Right kidney (tissue), 9 donors: ENCODE measurements at places on chromosomes 2 and 18.

DNA sequence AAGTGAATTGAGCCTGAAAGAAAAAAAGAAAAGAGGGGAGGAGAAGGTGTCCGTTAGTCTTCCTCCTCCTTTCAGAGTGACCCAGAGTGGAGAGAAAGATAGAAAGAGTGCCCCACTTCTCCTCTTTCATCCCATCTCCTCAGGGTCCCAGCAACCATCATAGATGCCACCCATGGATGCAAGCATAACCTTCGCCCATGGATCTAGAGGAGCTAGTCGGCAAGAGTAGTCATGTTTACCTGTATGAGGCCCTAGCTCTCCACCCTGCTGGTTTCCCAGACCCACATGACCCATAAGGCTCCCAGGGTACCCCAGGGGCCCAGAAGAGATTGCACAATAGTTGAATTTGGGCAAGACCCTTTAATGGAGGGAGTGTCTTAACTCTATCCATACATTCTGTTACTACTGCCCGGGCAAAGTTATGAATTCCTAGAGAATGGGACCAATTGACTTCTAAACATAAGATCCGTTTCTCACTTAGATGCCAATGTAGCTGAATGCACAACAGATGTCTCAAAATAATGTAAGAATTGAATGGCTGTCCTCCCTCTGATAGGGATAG is 56.1 kb upstream of the CDCA7 start:
- no peak for DNase-seq

- no peak for DNase-seq
These were observed 68.6 kb downstream of the ASXL2 start for GRCh38 chr2:25809646-25810045.

GRCh38 chr2:178484245-178485041 is 4.2 kb downstream of the PLEKHA3 start:
- no peak for DNase-seq

GRCh38 chr2:151049746-151050145 is 211.9 kb downstream of the RBM43 start:
- no peak for DNase-seq

- DNase-seq: peak; percentile 37
These were observed 44.3 kb downstream of the L3MBTL4 start for GRCh38 chr18:6370410-6370809.

DNA sequence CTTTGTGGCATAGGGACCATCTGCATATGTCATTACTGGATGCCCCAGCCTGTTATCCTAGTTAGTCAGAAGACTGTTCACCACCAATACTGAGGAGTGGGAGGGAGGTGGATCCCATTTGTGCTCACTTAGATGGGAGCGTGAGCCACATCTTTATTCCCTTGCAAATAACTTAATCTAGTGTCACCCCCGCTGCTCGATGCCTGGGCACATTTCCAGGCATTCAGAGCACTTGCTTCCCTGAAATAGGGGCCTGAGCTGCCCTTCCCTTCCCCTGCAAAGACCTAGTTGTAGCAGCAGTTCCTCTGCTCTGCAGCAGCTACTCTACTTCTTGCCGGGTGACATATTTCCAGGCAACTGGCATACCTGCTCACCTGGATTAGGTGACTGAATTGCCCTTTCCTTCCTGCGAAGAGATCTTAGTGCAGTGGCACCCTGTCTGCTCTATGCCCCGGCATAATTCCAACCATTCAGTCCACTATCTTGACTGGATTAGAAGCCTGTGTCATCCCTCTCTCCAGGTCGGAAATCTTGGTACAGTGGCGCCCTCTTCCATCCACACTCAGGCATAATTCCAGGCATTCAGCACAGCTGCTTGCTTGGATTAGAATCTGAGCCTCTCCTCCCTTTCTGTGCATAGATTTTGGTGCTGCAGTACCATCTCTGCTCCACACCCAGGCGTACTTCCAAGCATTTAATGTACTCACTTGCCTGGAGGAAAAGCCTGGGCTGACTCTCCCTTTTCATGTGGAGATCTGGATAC is 1389.1 kb upstream of the TMEFF2 start:
- no peak for DNase-seq

DNA sequence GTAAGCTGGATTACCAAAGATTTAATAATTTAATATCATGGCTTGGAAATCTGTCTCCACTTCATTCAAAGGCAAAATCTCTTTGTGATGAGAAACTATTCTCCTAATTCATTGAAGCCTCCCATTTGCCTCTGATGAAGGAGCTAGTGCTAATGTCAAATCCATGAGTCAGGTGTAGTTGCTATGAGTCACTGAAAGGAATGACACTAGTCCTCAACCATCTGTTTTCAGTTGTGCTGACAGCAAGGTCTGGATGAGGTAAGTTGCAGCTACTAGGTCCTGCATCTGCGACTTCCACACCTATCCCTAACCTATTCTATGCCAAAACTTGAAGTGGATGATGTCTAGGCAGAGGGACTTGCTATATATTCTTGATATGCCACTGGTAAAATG is 324.0 kb upstream of the UBE2E3 start:
- no peak for DNase-seq

- DNase-seq: no peak
These were observed 685.2 kb downstream of the DCC start for GRCh38 chr18:53025247-53025646.

- DNase-seq: no peak
These were observed 9.2 kb downstream of the HTRA2 start for GRCh38 chr2:74538881-74539339.

DNA sequence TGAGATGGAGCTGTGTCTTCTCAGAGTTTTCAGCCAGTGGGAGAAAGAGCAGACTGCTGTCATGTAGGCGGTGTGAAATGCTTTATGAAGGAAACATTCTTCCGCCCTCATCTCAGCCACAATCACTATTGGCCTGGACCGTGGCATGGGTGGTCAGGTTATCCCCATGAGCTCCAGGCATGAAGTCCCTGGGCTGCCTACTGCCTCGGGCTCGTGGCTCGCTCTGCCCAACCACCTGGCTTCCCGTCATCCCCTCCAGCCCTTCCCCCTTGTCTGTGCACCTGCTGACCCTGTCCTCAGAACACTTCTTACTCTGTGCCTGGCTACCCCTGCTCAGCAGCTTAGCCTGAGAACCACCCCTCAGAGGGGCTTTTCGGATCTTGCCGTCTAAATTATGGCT is 15.5 kb downstream of the COLEC11 start:
- DNase-seq: no peak

GRCh38 chr2:123448801-123449200 is 576.3 kb upstream of the CNTNAP5 start:
- no peak for DNase-seq

- DNase-seq: no peak
These were observed 45.9 kb downstream of the PTRHD1 start for GRCh38 chr2:24747299-24747698.

GRCh38 chr18:59839246-59839645 is 60.5 kb upstream of the PMAIP1 start:
- peak; percentile 29 for DNase-seq

DNA sequence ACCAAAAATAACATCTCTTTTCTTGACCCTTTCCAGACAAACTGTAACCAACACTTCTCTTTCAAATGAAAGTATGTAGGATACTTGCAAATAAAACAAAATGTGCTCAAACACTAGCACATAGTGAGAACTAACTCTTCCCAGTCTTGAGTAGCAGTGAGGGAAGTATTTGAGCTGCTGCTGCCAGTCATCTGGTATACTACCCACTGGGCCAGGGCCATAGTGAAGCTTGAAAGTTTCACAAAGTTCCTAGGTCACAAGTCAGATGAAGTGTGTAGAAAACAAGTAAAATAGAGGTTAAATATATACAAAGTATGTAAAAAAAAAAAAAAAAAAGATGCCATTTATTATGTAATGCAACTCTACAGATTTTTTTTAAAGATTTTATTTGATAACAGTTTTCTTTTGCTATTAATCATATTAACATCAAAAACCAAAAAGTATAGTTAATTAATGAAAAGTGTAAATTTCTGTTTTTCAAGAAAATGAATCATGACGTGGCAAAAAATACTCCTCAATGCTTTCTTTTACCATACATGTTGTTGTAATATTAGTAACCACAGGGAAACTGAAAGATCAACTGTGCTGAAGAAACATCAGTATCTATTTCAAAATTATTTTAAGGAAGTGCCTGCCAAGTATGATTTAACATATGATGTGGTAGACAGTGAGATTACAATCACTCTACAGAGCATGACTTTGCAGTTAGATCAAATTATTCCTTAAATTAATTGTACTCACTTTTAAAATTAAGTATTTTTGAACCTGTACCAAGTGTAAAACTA is 21.6 kb upstream of the TRIB2 start:
- no peak for DNase-seq

GRCh38 chr2:38776531-38776930 is 1.5 kb upstream of the GEMIN6 start:
- no peak for DNase-seq

GRCh38 chr2:120583851-120584570 is 151.7 kb upstream of the GLI2 start:
- DNase-seq: no peak

- DNase-seq: no peak
These were observed 487.5 kb downstream of the DLGAP1 start for GRCh38 chr18:3967359-3968180.

DNA sequence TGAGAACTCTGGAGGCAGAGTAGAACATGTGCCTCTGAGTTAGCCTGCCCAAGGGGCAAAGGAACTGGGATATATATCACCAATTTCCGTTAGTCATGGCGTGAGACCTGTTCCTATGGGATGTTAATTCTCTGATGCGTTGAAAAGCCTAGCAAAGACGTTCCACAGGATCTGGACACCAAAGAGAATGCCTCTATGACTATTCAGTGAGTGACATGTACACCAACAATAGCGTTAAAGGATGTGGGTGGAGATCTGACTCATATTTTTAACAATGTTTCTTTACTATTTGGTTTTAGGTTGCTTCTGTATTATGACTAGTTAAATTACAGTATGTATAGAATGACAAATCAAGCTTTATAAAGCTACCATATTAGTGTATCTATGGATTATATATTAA is 320.9 kb upstream of the MC4R start:
- DNase-seq: no peak

- DNase-seq: no peak
These were observed 108.3 kb downstream of the MGAT5 start for GRCh38 chr2:134362152-134362668.

GRCh38 chr2:11795590-11795989 is 49.2 kb downstream of the LPIN1 start:
- DNase-seq: no peak

- DNase-seq: no peak
These were observed 208.0 kb downstream of the GBX2 start for GRCh38 chr2:235960011-235960715.

DNA sequence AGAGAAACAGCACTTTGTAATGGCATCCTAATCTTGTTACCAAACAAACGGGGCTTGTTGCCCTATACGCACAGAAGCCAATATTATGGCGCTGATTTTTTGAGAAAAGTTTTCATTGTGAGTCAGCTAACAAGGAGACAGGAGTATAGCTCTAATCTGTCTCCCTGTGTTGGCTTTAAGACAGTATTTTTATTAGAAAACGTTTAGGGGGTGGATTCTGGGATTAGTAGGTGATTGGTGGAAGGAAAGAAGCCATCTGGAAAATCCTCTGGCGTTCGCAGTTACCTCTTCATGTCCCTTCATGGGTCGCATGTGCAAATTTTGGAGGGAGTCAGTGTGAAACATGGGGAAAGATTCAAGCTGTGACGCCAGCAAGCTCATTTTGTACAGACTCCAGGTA is 698 bp upstream of the TMEM237 start:
- peak; percentile 36 for DNase-seq

GRCh38 chr2:134773335-134773734 is 54.5 kb upstream of the TMEM163 start:
- no peak for DNase-seq

DNA sequence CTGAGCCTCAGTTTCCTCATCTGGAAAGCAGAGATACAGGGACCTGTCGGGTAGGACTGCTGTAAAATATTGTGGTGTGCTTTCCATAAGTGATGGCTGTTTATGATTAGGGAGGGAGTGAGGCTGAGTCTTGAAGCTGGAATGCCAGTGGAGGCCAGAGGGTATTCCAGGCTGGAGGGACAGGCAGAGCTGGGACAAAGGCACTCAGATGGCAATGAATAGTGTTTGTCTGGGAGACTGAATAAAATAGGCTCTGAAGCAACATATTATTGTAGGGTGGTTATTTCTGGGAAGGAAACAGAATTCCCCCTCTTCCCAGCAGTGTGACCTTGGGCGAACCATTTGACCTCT is 120.7 kb downstream of the INHBB start:
- no peak for DNase-seq

DNA sequence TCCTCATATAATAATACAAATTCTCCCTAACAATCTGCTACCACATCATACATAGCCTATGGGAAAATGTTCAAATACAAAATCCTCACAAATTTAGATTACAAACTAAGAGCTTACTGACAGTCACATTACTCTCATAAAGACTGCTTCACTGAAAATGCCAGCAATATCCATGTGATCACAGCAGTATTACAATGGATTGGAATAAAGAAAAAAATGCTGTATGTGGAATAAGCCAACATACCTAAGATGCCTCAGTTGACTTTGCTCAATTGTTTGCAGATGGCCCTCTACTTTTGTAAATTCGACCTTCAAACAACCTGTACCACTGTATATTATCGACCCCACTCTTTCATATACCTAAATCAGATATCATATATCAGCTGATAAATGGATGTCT is 88.7 kb downstream of the DYM start:
- no peak for DNase-seq

DNA sequence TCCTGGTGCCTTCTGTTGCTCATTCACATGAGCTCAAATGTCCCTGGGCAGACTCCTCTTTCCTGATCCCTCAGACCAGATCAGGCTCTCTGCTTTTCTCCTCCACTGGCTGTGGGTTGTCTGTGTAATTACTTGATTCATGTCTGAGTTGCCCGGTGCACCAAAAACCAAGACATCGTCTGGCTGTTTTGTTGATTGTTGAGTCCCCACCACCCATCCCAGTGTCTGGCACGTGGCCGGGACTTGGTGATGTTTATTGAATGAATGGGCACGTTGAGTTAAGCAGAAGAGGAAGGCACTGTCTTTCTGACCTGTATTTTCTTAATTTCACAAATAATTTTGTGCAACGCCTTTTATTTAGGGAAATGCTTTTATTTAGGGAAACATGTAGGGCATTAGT is 499.1 kb upstream of the HS6ST1 start:
- DNase-seq: no peak

- DNase-seq: no peak
These were observed 234.1 kb upstream of the ID2 start for GRCh38 chr2:8447610-8448221.

DNA sequence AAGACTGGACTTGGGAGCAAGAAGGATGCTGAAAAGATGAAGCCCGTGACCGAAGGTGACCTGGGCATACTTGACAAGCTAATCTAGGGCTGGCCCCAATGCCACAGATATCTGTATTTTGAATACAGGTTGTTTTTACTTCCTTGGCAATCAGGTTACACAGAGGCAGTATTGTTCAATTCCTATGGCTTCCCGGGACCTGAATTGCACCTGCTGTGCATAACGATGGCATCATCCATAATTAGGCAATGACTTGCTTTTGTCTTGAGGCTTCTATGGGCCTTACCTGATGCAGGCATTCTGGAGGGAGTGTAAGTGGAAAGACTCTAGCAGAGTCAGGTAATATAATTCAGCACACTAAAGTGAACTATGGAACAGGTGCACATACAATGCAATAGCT is 60.6 kb upstream of the CUL3 start:
- no peak for DNase-seq

- no peak for DNase-seq
These were observed 178.1 kb downstream of the DYSF start for GRCh38 chr2:71631411-71631931.
